ENCODE measurements at places on chromosomes 3 and 15. TPM values are rescaled to one million over a fixed set of nuclear protein-coding genes. Genes with fewer than 3 reads are reported as not detected.

The PSTPIP1 gene
- not detected for total RNA-seq

The C3orf70 gene
- total RNA-seq = 10.7 TPM

The GABRB3 gene
- 1.0 TPM for total RNA-seq

The GABRR3 gene
- not detected for total RNA-seq

The OR5H15 gene
- not detected for total RNA-seq

The CFAP44 gene
- 6.2 TPM for total RNA-seq

The ATG3 gene
- total RNA-seq = 100 TPM

The GOLGA8R gene
- total RNA-seq = 0.34 TPM

The CEP70 gene
- total RNA-seq = 24.0 TPM

The SLC24A5 gene
- 668 TPM for total RNA-seq

The VIPR1 gene
- not detected for total RNA-seq

The SCG5 gene
- total RNA-seq = 2.3 TPM

The CLPX gene
- 38.3 TPM for total RNA-seq

The GOLGA8T gene
- not detected for total RNA-seq

The DGKG gene
- 6.0 TPM for total RNA-seq

The VPS33B gene
- 10.8 TPM for total RNA-seq

The CORO2B gene
- total RNA-seq = 6.9 TPM

The WHAMM gene
- total RNA-seq = 4.2 TPM

The TP63 gene
- total RNA-seq = 0.31 TPM

The CPN2 gene
- not detected for total RNA-seq

The PIGZ gene
- total RNA-seq = 5.5 TPM

The CP gene
- total RNA-seq = 0.46 TPM

The MAP6D1 gene
- 1.8 TPM for total RNA-seq

The CIB2 gene
- total RNA-seq = 10.3 TPM

The DBR1 gene
- 17.2 TPM for total RNA-seq

The APOD gene
- total RNA-seq = 286 TPM

The CHRNA3 gene
- total RNA-seq = under 0.01 TPM

The PRRT3 gene
- 1.7 TPM for total RNA-seq

The ATP13A5 gene
- total RNA-seq = not detected

The SLC12A8 gene
- total RNA-seq = 1.5 TPM

The A4GNT gene
- not detected for total RNA-seq

The KIF7 gene
- total RNA-seq = 4.2 TPM
